Karpas-422 (cell line): ENCODE measurements at places on chromosomes 3 and 15. TPM values are rescaled to one million over a fixed set of nuclear protein-coding genes. Genes with fewer than 3 reads are reported as not detected.

- DNase-seq = no peak
Measured at GRCh38 chr3:88311826-88312225, 162.1 kb downstream of the C3orf38 start.

DNA sequence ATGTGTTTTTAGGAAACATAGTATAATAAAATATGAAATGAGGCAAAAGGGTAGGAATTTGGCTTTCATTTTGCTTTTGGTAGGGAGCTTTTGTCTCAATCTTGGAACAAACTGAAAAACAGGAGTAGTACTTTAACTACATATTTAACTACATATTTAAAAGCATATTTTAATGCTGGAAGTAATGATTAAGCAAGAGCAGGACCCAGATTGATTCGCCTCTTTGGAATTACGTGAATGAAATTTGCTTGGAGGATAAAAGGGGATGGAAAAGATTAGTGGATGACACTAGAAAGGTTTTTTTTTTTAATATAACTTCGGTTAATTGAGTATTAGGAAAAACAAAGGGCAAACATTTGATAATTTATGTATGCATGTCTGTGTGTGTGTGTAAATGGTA is 11.2 kb upstream of the TMEM212 start:
- DNase-seq = no peak

The TMEM115 gene
- total RNA-seq = 13.8 and 25.8 TPM in 2 replicates

DNA sequence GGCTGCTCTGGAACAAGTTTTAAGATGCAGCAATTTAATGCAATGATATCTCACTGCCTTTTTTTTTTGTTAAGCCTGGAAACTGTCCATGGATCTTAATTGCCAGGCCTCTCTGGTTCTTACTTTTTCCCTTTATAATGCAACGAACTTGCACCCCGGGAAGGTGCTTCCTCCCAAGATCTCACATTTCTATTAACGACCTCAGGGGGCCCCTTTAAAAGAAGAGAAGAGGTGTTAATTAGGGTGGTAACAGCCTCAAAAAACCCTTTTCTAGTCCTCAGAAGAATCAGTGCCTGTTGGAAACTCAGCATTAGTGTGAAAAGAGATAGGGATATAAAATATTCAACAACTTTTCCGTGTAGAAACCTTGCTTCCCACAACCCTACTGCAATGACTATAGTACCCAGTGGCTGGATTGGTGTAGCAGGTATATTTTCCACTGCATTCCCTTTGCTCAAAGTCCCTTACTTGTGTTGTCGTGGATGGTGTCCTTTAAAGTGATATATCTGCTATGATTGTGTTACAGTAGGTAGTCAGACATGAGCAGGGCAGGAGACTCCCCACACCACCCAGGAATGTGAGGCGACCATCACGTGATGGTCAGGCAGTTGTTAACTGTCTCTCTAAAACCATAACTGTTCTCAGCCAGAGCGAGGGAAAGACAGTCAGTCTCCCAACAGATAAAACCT is 121.8 kb downstream of the CTNNB1 start:
- DNase-seq = no peak

DNA sequence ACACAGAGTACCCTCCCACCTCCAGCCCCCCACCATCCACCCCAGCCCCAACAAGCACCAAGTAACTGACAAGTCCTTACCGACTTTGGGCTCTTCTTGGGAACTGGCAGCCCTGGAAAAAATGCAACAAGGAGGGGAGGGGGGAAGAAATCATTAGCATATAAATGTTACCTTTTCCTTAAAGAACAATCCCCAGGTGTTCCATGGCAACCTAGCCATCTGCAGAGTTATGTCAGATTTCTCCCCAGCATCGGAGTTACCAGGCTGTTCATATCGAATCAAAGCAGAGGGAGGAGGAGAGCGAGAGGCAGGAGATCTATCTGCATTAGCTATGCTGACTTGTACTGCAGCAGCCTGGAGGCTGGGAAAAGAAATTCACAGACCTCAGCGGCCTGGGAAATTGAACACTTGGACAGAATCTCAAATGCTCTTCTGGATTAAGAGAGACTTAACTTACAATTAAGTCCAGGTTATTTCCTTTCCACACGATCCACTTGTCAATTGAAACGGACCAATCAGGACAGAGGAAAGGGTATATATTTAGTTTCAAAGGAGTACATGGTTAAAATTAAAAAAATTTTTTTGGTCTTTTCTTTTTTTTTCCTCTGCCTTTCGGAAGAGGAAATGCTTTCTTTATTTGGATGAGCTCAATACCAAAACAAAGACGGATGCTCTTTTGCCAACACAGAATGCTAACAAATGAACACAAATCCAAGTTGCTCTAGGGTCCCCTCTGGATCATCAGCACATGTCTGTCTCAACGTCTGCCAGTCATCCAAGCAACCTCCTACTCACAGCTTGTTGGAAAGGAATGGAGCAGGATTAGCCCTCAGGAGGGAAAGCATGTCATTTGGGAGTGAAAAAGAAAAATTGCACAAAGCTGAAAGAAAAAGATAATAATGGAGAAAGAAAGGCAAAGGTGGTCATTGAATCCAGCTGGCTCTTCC is 637.1 kb downstream of the MAGI1 start:
- no peak for DNase-seq

DNA sequence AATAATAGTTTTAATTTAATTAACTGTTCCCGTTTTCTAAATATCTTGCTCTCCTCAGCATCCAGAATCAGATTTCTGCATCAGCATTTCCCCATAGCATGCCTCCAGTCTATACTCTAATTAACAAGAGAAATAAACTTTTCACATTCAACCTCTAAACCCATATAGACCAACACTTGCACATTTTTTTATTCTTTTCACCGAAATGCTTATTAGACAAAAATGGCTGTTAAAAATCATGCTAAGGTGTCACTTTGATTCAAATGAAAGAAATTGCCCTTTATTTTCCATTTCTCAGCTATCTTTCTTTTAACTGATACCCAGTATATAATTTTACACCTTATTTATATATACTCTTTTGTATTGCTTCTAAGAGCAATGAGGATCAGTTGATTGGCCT is 1107.1 kb upstream of the EPHA6 start:
- no peak for DNase-seq

DNA sequence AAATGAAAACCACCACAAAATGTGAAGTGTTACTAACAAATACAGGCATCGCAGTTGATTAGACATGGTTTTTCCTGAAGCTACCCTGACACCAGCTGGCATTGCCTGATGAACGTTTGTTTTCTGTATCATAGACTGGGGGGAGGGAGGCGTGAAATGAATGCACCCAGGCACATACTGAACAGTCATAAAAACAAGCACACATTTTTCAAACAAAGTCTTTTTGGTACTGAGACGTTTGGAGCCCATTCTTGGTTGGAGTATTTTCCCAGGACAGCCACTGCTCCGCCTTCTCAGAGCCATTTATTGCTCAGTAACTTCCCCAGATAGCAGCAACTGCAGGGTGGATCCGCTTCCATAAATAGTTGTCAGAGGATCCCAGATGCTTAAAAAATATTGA is 52.4 kb downstream of the KLF13 start:
- no peak for DNase-seq

GRCh38 chr3:79284781-79285180 is 483.0 kb downstream of the ROBO1 start:
- DNase-seq = no peak

GRCh38 chr15:91469632-91470567 is 369.8 kb downstream of the SV2B start:
- DNase-seq = no peak

DNA sequence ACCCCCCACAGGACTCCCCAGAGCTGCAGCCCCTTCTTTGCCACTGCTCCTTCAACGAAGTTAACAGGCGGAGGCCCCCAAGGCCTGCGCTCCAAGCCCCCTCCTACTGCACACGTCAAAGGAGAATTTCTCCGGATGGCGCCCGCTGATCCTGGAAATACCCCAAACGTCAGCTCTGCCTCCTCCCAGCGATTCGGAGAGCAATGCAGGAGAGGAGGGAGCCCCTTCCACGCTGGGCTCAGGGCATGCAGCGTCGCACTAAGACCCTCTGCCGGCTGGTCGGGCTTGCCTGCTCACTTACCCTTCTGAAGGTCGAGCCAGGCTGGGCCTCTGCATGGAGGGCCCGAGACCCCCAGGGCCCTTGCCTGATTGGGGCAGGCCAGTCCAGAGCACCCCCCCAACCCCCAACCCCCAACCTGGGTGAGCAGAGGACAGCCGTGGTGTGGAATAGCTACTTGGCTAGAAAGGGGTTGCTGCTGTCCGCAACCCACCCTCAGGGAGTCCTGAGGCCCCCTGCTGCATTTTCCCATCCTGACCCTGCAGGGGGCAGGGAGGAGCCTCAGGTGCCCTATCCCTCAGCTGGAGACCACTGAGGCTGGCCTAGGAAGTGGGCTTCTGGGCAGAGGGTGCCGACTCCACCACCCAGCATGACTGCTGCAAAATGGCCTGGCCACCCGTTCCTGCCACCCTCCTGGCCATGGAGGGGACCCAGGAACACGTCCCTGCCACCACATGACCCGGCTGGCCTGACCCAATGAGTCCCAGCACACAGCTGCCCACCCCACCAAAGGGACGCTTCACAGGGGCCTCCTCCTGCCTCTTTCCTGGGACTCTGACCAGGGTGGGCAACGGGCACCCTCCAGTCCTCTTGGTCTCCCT is 976 bp downstream of the ATP2B2 start:
- no peak for DNase-seq

DNA sequence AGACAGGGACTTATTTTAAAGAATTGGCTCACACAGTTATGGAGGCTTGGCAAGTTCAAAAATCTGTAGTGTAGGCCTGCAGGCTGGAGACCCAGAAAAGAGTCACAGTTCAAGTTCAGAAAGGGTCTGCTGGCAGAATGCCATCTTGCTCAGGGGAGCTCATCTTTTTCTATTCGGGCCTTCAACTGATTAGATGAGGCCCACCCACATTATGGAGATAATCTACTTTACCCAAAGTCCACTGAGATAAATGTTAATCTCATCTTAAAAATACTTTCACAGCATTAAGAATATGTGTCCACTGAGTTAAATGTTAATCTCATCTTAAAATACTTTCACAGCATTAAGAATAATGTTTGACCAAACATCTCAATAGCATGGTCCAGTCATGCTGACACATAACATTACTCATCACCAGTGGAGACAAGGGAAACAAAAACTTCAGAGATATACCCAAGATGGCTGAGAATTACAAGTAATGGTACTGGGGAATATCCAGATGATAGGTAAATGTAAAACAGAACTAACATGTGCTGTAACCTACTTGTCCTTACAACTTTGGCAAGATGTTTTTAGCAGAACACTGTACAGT is 74.3 kb upstream of the STAC start:
- DNase-seq = no peak

- no peak for DNase-seq
Measured at GRCh38 chr3:123019591-123019990, 8.0 kb downstream of the SEMA5B start.

GRCh38 chr15:63414474-63415120 is 33.0 kb upstream of the CA12 start:
- DNase-seq = no peak

GRCh38 chr3:115792206-115792955 is 169.1 kb downstream of the GAP43 start:
- DNase-seq = no peak

The CCR8 gene
- total RNA-seq = not detected in 2 replicates

GRCh38 chr15:75357976-75358673 is 10.3 kb downstream of the MAN2C1 start:
- DNase-seq = no peak

- DNase-seq = no peak
Measured at GRCh38 chr3:74590620-74591262, 23.7 kb downstream of the CNTN3 start.

The UBAP1L gene
- total RNA-seq = 6.5 and 6.8 TPM in 2 replicates

GRCh38 chr15:61091289-61091616 is 137.8 kb downstream of the RORA start:
- DNase-seq = no peak

The CLDN16 gene
- total RNA-seq = not detected in 2 replicates
